ENCODE measurements at places on chromosomes 5 and 9.

GRCh38 chr9:89710697-89711096, 105.9 kb downstream of the GADD45G start:
- no peak for DNase-seq

DNA sequence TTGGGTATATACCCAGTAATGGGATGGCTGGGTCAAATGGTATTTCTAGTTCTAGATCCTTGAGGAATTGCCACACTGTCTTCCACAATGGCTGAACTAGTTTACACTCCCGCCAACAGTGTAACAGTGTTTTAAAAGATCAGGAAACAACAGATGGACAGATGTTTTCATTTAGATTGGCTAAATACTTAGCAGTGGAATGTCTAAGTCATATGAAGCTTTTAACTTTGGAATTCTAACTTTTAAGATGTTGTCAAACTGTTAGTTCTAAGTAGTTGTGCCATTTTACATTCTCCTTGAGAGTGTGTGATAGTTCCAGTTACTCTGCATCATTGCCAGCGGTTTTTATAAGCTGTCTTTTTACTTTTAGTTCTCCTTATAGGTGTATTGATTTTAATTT, 688.8 kb downstream of the SEMA5A start:
- no peak for DNase-seq

GRCh38 chr5:446883-447263, 3.9 kb downstream of the EXOC3 start:
- no peak for DNase-seq

DNA sequence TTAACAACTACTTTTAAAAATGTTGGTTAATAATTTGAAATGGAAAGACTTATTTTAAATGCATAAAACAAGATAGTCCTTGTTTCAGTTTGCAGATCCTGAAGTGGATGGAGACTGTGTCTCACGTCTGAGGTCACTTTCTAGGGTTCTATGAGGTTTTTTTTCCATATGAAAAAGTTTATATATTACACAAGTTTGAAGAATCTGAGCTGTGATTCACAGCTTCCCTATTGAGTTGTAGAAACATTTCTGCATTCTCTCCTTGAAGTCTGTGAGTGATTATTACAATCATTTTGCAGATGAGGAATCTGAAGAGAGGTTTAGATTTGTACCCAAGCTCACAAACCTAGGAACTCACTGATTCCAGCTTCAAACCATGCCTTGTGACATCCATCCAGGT, 442.5 kb upstream of the KLF4 start:
- DNase-seq, result no peak

DNA sequence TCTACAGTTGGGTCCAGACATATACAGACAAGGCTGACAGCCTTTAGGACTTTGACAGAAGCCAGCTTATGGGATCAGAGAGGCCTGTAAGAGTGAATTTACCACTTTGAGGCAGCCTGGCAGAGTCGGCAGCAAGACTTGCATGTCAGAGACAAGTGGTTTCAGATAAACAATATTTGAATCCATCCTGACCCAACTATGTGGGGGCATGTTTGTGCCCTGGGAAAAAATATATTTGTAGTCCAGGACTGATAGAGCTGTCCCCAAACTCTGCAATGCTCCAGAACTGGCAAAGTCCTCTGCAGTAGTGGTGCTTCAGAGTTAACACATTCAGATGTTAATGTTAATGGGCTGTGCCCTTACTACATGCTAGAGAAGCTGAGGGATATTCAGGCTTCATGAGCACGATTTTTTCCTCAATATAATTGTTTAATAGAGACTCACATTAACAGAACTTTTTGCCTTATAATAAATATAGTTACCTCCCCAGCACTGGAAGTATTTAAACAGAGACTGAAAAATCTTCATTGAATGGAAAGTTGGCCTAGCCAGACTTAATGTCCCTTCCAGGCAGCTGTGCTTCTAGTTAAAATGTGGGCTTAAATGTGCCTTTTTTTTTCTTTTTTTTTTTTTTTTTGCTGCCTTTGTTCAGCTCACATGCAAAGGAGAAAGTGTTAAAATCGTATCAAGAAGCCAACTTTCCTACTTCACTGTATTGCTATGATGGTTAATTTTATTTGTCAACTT, 42.9 kb downstream of the FEM1C start:
- no peak for DNase-seq

DNA sequence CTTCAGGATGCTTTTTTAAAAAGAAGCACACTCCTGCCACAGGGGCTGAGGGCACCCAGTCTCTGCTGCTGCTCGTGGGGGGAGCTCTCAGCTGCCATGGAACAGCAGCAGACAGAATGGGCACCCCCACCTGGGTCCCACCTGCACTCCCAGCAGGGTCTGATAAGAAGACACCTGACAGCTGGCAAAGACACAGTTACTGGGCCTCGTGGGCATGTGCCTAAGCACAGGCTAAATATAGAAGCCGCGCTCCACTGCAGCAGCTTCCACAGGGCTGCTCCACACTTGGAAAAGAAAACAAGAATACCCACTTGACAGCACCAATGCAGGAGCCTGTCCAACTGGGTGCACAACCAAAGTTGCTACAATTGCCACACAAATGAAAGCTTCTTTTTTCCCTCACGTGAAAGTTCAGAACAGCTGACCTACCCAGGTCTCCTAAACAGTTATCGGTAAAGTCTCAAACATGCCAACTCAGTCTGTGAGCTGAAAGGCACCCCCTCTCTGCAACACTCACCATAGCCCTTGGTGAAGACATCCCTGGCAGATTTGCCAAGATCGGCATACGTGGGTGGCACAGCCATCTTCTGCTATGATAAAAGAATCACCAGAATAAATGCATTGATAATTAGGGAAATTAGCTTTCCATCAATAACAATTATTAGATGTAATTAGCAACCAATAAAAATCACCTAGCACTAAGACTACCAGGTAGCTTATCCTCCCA, 12.2 kb downstream of the VDAC1 start:
- DNase-seq, result no peak

DNA sequence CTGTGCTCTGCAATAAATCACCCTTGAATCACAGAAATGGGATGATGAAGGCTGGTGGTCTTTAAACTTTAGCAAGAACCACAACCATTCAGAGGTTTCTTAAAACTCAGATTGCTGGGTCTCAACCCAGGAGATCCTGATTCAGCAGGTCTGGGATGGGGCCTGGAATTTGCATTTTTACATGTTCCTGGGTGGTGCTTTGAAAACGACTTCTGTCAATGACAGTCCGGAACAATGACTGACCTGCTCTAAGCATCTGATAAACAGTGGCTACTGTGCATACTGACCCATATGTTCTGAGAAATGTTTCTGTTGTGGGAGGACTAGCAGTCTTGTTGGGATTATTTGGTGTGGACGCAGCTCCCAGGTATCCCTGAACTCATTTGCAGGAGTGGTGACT, 92.7 kb downstream of the GADD45G start:
- no peak for DNase-seq

DNA sequence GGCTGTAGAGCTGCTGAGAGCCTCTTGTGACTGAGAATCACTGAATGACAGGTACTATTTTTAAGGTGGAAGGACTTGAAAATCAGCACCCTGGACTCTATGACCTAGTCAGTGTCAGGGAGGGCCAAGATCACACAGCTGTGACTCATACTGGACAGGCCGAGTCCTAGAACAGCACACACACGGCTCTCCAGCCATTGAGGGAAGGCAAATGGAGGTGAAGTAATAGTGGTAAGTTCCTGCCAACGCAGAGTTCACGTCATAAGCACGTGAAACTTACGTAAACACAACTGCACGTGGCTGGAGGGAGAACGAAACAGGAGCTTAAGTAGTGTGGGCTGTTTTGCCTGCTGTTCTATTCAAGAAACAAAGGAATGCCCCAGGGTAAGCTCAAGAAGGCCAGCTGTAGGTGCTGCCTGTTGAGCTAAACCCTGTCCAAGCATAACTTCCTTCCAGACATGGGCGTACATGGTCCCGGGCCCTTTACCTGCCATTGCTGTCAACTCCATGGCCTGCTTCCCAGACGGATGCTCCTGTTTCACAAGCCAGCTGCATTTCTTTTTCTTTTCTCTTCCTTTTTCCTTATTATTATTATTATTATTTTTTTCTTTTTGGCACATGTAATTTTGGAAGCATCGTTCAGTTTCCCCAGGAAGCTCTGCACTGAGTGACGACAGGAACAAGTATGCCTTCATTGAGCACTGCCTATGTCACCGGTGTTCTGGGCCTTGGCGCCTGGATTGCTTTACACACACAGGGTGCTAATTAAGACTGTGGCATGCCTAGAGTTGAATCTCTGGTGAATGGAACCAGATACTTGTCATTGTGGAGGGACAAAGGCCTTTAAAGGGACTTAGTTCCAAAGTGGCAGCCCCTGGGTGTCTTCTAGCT, 10.2 kb upstream of the LCP2 start:
- DNase-seq, result no peak

- no peak for DNase-seq
These were observed at the start of gene TRAF1 for GRCh38 chr9:120926397-120926928. Gene TRAF1 (minus strand): TSS chr9:120926796. CDS start chr9:120926075, 721 bp downstream.

- no peak for DNase-seq
These were observed 42.0 kb downstream of the SHB start for GRCh38 chr9:38026840-38027527.

DNA sequence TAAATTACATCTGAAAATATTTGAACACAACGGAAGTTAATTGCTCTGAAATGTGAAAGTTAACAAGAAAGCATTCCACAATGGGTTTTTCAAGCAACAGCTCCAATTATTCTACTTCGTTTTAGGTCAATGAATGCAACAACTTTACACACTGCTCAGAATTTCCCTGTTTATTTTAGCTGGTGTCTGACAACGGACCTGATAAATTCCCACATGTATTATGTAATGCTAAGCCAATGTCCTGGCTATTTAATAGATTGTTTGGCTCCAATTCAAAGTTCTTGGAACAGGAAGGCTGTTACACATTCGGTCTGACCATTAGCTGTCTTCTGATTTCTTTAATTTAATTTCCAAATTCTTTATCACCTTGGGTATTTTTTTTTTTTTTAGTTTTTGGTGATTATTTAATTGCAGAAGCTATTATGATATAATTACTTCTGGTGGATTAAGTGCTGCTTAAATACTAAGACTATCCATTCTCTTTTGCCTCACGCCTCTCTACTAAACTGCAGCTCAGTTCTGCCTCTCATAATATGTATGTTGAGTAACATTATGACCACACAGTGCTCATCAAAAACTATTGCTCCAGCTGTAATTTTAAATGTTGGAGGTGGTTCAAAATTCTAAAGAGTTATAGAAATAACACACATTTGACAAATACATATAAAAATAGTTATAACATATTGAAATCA, 57.9 kb downstream of the MEF2C start:
- peak; percentile 62 for DNase-seq

DNA sequence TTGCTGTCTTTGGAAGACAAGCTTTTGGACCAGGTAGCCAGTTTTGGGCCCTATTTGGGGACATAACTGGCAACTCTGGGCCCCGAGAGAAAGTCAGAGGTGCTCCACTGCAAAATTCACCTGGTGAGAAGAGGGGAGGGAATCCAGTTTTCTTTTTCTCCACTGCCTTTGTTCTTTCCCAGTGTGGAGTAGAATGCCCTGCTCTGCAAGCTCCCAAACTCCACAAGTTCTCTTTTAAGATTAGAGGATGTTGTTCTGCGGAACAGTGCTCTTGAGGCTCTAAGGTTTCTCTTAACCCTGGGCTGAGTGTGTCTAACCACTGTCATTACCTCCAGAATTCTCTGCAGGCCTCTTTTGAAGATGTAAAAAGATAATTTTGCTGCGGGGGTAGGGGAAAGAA, 25.3 kb downstream of the MACIR start:
- DNase-seq, result no peak

DNA sequence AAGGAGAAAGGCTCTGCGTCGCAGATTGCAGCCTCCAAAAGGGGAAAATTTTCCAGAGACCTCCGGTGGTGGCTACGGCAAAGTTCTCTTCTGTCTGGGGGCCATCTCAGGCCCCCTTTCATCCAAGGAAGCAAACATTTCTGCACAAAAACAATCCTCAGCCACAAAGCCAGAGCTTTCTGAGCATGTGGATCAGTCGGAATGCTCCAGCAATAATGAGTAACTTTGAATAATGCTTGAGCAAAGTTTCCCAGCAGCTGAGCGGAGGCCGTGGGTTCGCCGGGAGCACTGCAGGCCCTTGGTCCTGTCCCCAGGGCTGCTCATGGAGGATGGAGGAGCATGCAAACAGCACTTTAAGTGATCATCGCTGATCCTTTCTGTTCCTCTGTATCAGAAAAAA, 60.2 kb upstream of the UNC5A start:
- no peak for DNase-seq

- DNase-seq, result no peak
These were observed 479.2 kb upstream of the TUSC1 start for GRCh38 chr9:26157411-26157810.

DNA sequence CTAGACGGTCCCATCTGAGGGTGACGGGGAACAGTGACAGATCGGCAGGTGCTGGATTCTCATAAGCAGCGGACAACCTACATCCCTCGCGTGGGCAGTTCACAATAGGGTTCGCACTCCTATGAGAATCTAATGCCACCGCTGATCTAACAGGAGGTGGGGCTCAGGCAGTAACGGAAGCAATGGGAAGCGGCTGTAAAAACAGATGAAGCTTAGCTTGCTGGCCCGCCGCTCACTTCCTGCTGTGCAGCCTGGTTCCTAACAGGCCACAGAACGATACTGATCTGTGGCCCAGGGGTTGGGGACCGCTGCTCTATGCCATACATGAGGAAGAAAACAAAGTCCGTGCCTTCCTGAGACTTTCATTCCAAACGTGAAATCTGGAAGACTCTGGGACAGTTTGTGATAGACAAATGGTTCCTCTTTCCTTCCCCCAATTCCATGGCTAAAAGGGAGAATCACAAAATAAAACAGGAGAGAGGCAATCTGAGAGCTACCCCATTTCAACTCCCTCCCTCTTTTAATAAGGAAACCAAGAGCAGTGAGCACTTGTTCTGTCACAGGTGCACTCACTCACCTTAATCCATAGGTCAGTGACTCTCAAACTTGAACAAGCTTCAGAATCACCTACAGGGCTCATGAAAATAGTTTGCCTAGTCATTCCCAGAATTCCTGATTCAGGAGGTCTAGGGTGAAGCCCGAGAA, 12.1 kb downstream of the PDCL start:
- no peak for DNase-seq

DNA sequence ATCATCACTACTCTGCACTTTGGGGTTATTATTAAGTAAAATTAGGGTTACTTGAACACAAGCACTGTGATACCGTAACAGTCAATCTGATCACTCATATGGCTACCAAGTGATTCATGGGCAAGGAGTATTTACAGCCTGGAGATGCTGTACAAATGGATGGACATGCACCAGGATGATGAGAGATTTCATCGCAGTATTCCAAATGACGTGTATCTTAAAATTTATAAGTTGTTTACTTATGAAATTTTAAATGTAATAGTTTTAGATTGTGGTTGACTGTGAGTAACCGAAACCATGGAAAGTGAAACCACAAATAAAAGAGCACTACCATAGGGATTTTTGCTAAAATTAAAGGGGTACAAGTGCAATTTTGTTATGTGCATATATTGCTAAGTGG, 462.2 kb upstream of the PTGER4 start:
- no peak for DNase-seq

DNA sequence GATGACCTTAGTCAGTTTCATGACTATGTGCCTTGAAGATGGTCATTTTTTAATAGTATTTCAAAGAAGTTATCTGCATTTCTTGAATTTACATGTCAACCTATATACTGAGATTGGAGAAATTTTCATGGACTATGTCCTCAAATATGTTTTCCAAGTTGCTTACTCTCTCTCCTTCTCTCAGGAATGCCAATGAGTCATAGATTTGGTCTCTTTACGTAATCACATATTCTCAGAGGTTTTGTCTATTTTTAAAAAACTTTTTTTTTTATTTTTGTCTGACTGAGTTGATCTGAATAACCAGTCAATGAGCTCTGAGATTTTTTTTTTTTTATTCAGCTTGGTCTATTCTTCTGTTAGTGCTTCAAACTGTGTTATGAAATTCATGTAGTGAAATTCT, 374.7 kb upstream of the GRIN3A start:
- DNase-seq, result no peak

Measured in NCI-H446 (cell line).